ENCODE measurements at places on chromosomes 16 and 17.

DNA sequence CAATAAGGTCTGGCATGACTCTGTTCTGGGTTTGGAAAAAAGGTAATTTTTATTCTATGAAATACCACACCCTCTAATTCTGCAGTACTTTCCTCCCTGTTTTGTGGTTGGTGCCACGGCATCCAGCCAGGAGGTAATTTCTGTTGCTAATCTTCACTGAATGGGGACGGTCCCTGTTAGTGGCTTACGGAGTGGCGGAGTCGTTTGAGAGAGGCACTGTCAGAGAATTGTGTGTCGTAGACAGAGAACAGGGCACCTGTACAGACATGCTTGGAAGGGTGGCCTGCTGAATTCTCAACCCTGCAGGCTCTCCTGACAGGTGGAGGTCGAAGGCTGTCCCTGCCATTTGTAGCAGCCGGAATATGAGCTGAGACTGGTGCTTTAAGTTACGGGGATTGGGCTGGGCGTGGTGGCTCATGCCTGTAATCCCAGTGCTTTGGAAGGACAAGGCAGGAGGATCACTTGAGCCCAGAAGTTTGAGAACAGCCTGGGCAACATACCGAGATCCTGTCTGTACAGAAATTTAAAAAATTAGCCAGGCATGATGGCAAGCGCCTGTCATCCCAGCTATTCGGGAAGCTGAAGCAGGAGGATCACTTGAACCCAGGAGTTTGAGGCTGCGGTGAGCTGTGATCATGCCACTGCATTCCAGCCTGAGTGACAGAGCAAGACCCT lies 33.2 kb downstream of the EEF2K start:
- no peak for DNase-seq

DNA sequence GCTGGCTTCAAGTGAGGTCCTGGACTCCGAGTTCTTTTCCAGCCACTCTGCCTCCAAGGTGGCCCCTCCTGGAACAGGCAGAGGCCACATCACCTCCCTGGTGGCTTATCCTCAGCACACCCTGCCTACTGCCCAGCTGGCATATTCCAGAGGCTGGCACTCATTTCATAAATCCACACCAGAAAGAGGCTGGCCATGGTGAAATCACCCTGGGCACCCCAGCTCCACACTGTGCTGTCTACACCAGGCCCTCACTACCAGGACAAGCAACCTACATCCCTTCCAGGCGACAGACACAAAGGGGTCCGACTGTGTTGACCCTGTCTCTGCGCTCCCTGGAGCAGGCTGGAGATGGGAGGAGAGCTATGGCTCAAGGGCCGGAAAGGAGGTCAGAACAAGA lies 100.2 kb downstream of the C16orf78 start:
- no peak for DNase-seq

GRCh38 chr16:82199209-82199608 lies 29.2 kb upstream of the MPHOSPH6 start:
- no peak for DNase-seq

DNA sequence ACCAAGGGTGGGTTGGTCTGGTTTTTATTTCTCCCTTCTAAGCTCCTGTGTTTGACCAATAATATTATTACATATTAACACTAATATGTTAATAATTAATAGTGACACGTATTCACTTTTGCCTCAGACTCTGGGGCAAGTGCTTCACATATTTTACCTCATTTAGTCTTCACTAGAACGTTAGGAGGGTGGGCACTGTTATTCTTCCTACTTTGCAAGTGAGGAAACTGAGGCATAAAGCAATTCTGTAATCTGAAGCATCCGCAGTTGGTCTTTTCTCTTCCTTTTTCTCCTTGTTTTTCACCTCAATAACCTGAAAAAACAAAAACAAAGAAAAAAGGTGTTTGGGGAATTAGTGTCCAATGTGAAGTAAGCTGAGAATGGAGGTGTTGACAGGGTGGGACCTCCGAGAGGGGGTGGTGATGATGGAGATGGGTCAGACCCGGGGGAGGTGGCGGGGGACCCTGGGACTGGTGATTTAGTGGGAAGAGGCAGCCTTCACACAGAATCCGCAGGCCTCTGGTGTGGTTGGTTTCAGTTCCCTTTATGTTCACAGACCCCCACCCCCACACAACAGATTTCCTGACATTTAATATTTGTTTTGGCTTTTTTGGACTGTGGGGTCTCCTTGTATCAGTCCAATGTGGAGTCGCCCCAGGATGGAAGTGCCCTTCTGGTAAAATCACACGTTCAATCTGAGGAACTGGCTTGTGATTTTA lies 3.7 kb downstream of the CDH1 start:
- no peak for DNase-seq

DNA sequence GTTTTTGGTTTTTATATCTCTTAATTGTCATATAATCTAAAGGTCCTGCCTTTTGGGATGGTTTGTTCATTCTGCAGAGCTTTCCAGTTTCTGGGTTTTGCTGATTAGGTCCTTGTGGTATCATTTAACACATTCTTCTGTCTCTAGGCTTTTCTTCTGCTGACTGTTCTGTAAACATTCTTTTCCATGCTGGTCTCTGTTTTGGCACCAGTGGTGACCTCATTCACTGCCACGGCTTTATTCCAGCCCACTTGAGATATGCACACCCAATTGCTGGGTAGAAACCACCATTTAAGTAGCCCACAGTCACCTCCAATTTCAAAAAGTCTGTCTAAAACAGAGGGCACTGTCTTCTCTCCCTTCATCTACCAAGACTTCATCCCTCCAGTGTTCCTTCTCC lies 31.1 kb upstream of the COX10 start:
- no peak for DNase-seq

DNA sequence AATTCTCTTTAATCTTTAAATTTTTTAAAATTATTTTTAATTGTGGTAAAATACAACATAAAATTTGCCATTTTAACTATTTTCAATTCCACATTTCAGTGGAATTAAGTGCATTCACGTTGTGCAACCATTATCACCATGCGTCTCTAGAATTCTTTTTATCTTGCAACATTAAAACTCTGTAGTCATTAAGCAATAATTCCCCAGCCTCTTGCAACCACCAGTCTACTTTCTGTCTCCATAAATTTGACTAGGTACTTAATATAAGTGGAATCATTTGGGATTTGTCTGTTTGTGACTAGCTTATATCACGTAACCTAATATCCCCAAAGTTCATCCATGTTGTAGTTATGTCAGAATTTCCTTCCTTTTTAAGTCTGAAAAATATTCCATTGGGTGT lies 79.1 kb downstream of the TAOK1 start:
- DNase-seq: no peak

DNA sequence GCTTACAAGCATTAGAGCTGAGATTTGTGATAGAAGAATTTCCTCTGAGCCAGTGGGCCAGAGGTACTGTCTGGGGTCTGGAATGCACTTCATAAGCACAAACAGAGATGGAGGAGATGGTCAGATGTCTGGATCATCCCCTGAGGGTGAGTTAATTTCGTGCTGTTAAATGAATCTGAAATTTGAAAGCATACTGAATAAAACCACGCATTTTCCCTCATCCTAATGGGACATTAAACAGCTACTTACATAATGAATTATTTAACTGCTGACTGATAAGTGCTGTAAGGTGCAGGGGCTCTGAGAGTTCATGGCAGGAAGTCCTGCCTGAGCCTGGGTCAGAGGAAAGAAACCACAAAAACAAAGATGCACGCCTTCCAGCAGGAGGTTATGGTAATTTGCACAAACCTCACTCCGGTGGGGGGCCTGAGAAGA lies 136.3 kb upstream of the XYLT1 start:
- no peak for DNase-seq

DNA sequence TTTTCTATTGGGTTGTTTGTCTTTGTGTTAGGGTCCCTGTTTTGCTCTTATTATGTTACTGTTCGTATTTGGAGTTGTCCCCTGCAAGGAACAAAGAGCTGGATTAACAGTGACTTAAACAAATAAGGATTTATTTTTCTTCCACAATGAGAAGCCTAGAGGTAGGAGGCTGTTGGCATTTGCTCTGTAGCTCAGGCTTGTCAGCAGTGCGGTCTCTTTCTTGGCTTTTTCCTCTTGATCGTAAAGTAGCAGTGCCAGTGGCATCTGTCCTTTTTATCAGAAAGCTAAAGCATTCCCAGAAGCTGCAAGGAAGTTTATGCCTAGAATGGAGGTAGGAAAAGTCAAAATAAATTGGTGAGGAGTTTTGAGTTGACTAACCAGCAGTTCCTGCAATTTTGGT lies 154.1 kb downstream of the HS3ST4 start:
- DNase-seq: no peak

DNA sequence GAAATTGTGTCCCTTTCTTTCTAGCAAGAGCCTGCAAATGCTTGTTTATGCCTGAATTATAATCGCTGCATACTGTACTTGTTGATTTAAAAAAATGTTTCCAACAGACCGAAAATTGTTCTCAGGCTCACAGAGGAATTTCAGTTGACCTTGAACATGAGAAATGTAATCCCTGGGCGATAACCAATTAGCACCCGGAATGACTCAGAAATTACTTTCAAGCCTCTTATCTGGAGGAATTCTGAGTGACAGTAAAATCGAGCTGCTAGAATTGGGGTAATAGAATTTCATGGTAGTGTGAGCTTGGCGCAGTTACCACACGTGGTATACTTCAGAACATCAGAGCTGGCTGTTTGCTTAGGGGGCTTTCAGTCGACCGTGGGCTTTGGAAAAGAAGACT lies 139.1 kb upstream of the CACNG3 start:
- no peak for DNase-seq

GRCh38 chr17:73013816-73014663 lies 78.4 kb downstream of the SLC39A11 start:
- no peak for DNase-seq
